PC-3 (cell line): ENCODE measurements at places on chromosomes 12 and 14. TPM values are rescaled to one million over a fixed set of nuclear protein-coding genes. Genes with fewer than 3 reads are reported as not detected.

Gene ARHGEF40
- total RNA-seq: 2.7 and 3.9 TPM in 2 replicates

Gene TNFRSF1A
- total RNA-seq: 95.1 and 97.4 TPM in 2 replicates

Gene EMP1
- 158 and 187 TPM in 2 replicates for total RNA-seq

Gene BATF
- not detected in 2 replicates for total RNA-seq

Gene DBX2
- total RNA-seq: not detected in 2 replicates

Gene ARMH4
- 2.6 and 3.3 TPM in 2 replicates for total RNA-seq

Gene UBE3B
- total RNA-seq: 25.7 and 35.6 TPM in 2 replicates

Gene FZD10
- total RNA-seq: not detected in 2 replicates

Gene FAM222A
- total RNA-seq: 11.7 and 15.3 TPM in 2 replicates

Gene TMTC1
- 5.8 TPM in 2 replicates for total RNA-seq

Gene KSR2
- 0.80 and 2.8 TPM in 2 replicates for total RNA-seq

Gene TSPAN9
- 5.1 and 6.2 TPM in 2 replicates for total RNA-seq

Gene TPPP2
- total RNA-seq: not detected in 2 replicates

Gene KLRC2
- not detected in 2 replicates for total RNA-seq
